Tibial nerve (tissue), 4 donors: ENCODE measurements at places on chromosomes 7 and 10. TPM values are rescaled to one million over a fixed set of nuclear protein-coding genes. Genes with fewer than 3 reads are reported as not detected.

DNA sequence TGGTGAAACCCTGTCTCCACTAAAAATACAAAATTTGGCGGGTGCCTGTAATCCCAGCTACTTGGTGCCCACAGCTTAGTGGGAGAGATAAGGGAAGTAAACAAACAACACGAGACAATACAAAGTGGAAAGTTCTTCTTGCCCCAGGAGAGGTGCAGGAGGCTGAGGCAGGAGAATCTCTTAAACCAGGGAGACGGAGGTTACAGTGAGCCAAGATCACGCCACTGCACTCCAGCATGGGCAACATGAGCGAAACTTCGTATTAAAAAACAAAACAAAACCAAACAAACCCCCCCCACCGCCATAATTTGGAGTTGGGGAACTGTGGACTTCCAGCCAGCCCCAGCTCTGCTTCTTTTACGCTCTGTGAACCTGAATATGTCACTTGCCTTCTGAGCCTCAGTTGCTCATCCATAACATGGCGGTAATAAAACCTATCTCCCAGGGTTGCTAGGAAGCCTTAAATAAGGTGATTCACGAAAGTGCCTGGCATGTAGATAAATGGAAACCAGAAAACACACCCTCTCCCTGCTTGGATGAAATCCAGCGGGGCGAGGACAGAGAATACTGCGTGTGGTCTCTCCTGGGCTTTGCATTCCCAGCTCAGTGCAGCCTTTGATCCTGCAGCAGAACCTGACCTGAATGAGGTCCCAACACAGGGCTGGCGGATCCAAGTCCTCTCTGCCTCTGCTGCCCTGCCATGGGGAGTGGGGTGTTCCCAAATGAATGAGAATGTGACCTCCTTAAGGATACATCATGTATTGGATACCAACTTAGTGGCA is 10.2 kb downstream of the MLXIPL start:
- no peak for DNase-seq

GRCh38 chr7:66631471-66631870 is 2.8 kb downstream of the KCTD7 start:
- no peak for DNase-seq

MLXIPL gene
- total RNA-seq, result 16.2 TPM

GRCh38 chr10:821322-821721 is 110.2 kb downstream of the LARP4B start:
- no peak for DNase-seq

- no peak for DNase-seq
Observed at GRCh38 chr10:1550616-1551015, 186.7 kb downstream of the ADARB2 start.

- DNase-seq, result no peak
Observed at GRCh38 chr7:98066208-98066607, 40.5 kb upstream of the LMTK2 start.

- DNase-seq, result no peak
Observed at GRCh38 chr10:31000071-31000782, 31.4 kb downstream of the ZNF438 start.

FAM237B gene
- total RNA-seq, result not detected

DNA sequence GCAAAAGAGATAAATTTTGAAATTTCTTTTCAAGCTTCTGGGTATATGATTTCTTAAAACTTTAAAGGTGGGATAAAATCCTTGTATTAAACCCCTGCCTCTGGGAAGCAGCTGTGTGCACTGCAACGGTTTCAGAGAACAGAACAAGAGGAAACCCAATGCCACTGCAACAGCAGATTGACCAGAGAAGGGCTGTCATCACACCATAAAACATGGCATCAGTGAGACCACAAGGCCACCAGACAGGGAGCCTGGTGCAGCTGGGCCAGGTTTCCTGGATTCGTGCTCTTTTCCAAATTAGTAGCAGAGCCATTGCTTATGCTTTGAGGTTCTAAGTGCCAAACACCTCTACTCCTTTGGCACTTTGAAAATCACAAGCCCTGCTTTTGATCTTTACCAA is 152.4 kb downstream of the PRPF18 start:
- DNase-seq, result no peak

RET gene
- 1.2 TPM for total RNA-seq

- no peak for DNase-seq
Observed at GRCh38 chr7:18063149-18063901, 35.7 kb upstream of the PRPS1L1 start.

DNA sequence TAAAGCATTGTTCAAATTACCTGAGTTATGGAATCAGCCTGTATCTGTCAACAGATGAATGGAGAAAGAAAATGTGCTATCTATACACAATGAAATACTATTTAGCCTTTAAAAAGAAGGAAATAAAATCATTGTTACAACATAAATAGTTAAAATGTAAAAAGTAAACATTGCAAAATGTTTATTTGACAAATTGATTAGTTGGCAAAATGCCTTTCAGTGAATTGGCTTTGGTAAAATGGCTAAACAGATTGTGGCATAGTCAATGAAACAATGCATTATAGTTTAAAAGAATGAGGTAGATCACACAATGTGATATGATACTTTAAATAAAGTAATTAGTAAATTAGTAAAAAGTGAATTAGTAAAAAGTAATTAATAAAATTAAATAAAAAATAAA is 204.8 kb upstream of the MAGI2 start:
- DNase-seq, result no peak

GRCh38 chr7:108623220-108623619 is 53.5 kb downstream of the DNAJB9 start:
- DNase-seq, result no peak

DNA sequence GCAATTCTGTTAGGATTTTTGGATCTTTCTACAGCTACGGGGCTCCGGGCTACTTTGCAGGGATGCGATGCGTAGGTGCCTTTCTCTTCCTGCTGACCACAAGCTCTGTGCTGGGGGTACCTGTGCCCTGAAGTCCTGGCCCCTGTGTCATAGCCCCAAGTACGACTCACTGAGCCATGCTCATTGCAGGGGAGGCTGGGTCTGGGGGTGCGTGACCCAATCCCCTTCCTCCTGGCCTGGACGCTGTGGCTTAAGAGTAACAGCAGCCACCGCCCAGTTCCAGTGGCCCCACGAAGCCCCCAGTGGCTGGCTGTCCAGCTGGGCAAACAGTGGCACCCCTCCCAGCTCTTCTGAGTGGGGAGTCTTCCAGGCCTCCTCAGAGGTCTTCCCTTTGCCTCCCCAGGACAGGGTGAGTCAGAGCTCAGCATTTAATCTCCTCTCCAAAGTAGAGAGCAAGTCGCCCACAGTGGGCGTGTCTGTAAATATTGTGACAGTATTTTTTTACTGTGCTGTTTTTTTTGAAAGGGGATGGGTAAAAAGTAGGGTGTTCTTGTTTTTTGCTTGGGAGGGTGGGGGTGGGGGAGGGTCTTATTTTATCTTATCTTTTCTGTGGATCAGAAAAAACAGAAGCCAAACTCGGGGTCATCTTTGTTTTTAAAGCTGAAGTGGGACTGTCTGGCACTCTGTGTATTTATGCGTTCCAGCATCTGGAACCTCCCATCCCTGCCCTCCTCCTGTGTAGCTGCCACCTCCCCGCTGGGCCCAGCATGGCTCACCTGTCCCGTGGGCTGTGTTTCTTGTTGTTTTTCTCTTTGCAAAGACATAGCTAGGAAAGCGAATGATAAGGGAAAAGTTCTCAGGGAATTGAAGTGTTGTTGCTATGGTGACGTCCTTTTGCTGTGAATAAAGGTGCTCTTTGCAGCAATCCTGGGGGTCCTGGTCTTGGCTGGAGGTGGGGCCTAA is 8.2 kb downstream of the LFNG start:
- no peak for DNase-seq

DNA sequence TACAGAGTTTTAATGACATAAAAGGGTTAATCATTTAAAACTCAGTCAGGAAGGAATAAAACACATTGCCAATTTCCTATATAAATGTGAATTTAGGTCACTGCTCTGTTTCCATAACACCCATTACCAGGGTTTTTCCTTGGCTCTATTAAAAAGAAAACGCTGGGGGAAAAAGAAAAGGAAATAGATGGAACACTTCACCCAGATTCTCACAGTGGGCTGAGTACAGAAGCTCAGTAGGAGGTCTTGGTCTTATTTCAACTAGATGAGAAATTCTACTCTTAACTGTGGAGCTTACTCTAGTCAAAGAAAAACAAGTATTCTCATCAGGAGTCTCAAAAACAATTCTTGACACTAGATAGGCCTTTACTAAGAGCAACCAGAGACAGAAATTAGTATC is 36.5 kb downstream of the GLUD1 start:
- no peak for DNase-seq

GBX1 gene
- total RNA-seq, result not detected

- DNase-seq, result no peak
Observed at GRCh38 chr10:131310142-131310541, 1.4 kb downstream of the TCERG1L start.

HYAL4 gene
- total RNA-seq, result not detected

PLXNA4 gene
- 12.7 TPM for total RNA-seq

DNA sequence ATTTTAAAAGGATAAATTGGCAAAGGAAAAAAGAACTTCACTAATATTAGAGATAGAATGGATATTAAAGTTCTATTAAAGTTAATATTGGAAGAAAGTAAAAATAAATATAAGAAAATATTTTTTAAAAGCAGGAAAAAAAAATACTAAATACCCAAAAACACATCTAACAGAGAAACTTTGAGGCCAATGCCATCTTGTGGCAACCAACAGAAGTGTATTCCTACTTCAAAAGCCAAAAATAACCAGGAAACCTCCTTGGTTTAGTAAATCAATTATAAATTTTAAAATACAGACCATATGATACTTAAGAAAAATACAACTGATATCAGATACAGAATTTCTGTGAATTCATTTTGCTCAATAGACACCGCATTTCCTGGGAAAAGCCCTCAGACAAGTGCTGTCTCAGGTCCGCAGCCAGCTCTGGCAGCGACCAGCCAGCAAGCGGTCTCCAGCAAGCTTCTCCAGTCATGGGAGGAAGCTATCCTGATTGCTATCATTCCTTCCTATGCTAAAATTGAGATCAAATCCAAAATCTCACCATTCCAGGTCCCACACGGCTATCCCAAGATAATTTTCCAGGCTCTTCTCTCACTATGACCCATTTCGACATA is 65.3 kb downstream of the LMBR1 start:
- no peak for DNase-seq

ITPRID1 gene
- not detected for total RNA-seq

- DNase-seq, result no peak
Observed at GRCh38 chr7:129187681-129188371, 607 bp upstream of the SMO start.

FGF8 gene
- not detected for total RNA-seq

DNA sequence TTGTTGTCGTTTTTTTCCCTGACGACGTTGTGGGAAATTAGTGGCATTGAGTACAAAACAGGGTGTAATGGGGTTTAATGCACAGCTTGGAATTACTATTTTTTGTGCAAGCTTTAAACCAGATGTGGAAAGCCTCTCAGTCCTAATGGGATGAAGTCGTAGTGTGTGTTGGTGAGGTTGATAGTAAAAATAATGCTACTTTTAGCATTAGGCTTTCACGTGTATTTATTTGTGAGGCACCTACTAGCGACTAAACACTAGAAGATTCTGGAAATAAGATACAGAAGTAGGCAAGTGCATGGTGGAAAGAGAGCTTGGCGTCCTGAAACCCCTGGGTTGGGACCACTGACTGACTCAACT is 588 bp upstream of the ORC5 start:
- no peak for DNase-seq

WNT2 gene
- 0.59 TPM for total RNA-seq

GRCh38 chr10:17779784-17780183 is 27.8 kb downstream of the TMEM236 start:
- no peak for DNase-seq

- DNase-seq, result no peak
Observed at GRCh38 chr10:100374200-100374655, 27.2 kb downstream of the SCD start.

GRCh38 chr10:35949811-35950211 is 307.7 kb upstream of the FZD8 start:
- DNase-seq, result no peak

DNA sequence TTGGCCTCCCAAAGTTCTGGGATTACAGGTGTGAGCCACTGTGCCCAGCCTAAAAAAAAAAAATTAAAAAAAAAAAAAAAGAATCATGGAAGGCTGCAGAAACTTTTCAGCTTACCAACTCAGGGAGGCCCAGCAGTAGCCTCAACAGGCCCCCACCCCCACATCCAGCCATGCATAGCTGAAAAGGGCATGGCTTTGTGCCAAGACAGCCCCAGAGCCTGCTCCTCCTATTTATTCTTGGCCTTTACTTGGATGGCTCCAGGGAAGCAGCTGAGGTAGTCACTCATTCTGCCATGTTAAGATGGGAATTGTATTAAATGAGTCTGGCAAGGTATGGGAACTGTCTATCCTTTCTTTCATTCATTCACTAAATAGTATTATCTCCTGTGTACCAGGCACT is 13.7 kb upstream of the CNNM2 start:
- DNase-seq, result no peak

TLX1 gene
- not detected for total RNA-seq

DNA sequence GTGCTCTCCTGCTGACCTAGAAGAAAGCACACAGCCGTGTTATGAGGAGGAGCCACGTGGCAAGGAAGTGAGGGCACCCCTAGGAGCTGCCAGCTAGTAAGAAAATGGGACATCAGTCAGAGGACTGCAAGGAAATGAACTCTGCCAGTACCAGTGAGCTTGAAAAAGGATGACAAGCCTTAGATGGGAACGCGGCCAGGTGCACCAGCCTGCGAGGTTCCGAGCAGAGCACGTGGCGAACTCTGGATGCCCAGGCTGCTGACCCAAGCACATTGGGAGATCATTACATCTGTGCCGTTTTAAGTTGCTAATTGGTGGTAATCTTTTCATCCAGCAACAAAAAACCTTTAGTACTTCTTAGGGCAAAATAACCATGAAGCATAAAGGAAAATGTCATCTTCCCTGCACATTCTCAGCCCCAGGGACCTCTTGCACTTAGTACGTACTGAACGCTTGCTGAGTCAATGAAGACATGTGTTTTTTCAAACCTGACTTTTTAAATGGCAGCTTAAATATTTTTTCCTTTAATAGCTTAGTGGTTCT is 69.4 kb downstream of the AMZ1 start:
- DNase-seq, result no peak

GRCh38 chr7:45653209-45653907 is 79.2 kb downstream of the ADCY1 start:
- DNase-seq, result no peak

DNA sequence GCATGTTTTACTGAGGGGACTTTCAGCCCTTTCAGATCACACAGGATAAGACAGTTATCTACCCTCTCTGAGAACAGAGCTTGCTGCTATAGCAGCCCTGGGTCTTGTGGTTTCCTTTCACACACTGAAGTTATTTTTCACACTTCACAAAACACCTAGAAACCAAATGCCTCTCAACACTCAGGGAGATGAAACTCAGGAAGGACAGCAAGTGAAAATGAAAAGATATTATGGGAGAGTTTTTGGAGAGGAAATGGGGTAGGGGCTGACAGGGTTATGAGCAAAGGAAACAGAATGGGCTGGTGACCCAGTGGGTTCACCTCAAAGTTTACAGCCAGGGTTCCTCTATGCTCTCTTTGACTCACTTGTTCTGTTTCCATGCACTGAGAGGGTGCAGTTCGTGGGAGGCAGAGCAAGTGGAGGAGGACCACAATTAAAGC is 17.0 kb upstream of the GIMAP2 start:
- no peak for DNase-seq
